ENCODE measurements at places on chromosomes 3 and 15.

DNA sequence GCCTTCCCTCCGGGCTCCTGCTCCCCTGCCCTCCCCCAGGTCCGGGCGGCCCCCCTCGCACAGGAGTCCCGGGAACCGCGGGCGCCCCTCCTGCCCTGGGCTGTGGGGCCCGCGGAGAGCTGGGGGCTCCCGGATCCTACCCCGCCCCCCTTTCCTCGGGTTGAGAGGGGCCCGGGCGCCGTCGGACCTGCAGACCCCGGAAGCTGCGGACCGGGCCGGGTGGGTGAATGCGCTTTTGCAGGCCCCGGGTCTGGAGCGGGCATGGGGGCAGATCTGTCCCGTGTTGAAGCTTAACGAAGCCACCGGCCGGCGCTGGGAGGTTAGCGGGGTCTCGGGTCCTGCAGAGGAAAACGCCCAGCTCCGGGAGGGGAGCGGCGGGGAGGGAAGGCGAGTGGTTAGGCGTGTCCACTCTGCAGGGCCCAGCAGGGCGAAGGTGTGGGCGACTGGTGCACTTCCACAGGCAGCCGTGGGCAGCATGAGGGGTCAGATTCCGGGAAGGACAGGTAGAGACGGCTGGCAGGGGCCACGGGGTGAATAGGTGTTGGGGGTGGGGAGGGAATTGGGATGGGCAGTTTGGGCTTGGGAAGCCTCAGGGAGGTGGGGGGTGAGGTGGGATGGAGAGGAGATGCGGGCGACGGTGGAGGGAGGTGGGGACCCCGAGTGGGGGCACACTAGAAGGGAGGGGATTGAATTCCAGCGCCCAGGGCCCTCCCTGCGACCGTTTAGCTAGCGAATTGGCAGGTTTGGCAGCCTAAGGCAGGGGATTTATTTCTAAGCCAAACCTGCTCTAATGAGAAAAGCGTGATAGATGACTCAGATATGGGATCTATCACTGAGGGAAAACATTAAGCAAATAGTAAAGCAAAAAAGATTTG lies 635 bp downstream of the CD276 start:
- DNase-seq = no peak

DNA sequence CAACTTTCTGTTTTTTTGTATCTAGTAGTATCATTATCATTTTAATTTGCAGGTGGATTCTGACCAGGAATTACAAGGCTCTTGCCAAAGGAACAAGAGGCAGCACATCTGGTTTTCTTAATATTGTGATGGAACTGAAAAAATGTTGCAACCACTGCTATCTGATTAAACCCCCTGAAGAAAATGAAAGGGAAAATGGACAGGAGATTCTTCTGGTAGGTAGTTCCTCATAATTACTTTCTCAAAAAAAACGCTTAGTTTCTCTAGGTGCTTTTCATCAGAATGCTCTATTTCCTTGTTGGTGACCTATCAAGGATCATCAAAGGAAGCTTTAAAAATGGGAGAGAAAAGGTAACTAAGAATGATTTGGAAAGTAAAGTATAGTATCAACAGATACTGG lies 71.6 kb downstream of the CHD2 start:
- no peak for DNase-seq

- no peak for DNase-seq
These were observed 621 bp upstream of the PARP6 start for GRCh38 chr15:72272997-72273352.

DNA sequence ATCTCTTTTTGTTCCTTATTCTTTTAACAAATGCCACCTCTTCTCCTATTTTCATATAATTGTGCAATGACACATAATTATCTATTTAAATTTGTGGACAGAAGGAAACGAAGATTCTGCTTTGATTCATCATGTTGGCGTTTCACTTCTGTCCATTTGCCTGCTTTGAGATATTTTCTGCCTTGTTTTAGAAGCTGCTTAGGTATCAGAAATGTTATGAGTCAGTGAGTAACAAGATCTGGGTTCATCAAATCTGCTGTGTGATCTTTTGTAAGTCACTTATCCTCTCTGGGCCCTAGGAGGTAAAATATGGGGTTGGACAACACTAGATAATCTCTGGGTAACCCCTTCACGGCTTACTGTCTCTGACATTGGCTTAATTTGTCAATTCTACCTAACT lies 7.3 kb upstream of the MINDY4B start:
- no peak for DNase-seq

GRCh38 chr3:114600571-114600970 lies 306.7 kb downstream of the TIGIT start:
- DNase-seq = no peak

GRCh38 chr3:46987319-46987742 lies 7.9 kb downstream of the NBEAL2 start:
- DNase-seq = no peak

GRCh38 chr15:53534105-53534839 lies 225.2 kb downstream of the WDR72 start:
- DNase-seq = no peak

DNA sequence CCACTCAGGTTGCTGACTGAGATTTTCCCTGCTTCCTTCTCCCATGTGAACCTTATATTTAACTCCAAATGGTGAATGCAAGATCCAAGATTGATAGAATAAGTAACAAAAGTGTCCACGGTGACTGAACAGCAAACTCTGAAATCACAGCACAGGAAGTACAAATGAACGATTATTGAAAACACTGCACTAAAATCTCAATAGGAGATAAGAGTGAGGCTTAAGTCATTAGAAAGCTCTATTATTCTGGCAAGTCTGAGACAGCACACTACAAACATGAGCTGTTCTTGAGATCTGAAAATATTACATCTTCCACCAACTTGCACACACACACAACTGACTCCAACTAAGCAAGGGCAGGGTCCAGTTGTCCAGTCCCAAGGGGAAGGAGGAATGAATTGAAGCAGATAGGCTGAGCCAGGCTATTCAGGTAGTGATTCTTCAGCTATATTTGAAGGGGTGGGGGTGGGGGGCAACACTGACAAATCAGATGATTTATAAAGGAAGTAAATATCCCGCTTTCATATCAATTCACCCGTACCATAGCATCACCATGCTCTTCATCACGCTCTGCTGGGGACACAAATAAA lies 2.9 kb downstream of the ZNF385D start:
- no peak for DNase-seq

DNA sequence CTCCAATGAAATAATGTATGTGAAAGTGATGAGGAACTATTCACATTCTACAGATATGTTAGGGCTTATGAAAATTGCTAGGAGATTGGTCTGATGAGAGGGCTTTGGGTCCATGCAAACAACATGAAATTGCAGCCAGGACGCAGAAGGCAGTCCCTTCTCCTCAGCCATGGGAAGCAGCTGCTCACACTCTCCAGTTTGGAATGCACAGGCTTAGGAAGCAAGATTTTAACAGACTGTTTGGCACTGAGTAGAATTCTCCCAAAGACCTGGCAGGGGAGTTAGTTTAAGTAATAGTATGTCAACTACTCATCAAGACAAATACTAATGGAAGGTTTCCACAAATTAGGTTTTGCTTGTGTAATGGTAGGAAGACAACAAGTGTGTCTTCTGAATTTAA lies 500.7 kb upstream of the ARRDC4 start:
- DNase-seq = no peak

GRCh38 chr3:43728947-43729346 lies 38.2 kb downstream of the ABHD5 start:
- no peak for DNase-seq

- DNase-seq = no peak
These were observed 74.7 kb upstream of the CMTM7 start for GRCh38 chr3:32316976-32317375.

GRCh38 chr3:109569135-109569846 lies 231.9 kb upstream of the DPPA4 start:
- no peak for DNase-seq

- no peak for DNase-seq
These were observed 8.1 kb downstream of the CAV3 start for GRCh38 chr3:8741581-8742261.

DNA sequence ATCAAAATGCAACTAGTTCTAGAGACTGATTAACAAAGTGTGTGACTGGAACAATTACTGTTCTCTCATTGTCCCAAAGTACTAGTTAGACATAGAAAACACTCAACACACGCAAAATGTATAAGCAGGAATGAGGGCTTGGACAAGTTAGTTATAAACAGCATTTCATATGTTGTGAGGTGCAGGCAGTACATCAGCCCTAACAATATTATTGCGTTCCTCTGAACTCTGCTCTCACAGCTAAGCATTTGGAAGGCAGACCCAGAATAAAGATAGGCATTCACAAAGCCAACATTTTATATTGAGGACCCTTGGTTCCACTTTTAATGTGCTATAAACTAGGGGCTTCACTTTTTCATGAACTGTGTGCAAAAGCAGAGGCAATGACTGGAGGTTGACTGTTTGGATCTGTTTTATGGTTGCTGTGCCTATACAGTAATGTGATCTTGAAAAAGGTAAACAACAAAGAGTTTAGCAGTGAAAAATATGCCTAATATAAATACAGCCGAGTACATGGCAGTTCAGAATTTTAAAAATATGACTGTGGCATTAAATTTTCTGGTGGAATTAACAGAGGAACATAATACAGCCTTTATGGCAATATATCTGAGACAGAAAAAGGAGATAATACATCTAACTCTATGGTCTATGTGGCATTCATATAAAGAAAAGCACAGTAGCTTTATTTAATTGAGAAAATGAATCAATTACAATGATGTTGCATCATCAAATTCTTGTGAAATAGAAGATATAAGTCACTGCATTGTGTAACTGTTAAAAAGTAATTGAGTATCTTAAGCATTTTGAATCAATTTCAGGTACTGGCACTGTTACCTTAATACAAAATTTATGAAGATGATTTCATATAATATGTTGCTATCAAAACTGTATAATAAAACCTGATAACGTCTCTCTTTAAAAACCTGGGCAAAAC lies 80.0 kb upstream of the SKOR1 start:
- DNase-seq = no peak

- no peak for DNase-seq
These were observed 73.2 kb upstream of the GK5 start for GRCh38 chr3:142298626-142299025.

GRCh38 chr3:127889976-127890650 lies 24.9 kb upstream of the KBTBD12 start:
- no peak for DNase-seq

DNA sequence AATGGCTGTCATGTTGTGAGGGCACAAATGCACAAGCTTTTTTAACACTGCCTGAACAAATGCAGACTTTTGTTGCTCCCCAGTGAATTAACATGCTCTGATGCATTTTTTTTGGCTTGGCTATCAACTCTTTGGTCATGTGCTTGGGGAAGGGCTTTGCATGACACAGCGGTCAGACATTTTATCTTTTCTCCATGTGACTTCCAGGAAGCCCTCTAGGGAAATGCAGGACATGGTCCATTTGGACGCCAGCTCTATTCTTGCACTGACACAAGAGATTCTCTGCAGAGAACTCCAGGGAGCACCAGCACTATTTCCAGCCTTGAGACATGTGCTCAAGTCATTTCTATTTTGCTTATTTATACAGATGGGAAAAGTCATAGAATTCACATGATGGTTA lies 46.2 kb downstream of the NEK11 start:
- DNase-seq = no peak

DNA sequence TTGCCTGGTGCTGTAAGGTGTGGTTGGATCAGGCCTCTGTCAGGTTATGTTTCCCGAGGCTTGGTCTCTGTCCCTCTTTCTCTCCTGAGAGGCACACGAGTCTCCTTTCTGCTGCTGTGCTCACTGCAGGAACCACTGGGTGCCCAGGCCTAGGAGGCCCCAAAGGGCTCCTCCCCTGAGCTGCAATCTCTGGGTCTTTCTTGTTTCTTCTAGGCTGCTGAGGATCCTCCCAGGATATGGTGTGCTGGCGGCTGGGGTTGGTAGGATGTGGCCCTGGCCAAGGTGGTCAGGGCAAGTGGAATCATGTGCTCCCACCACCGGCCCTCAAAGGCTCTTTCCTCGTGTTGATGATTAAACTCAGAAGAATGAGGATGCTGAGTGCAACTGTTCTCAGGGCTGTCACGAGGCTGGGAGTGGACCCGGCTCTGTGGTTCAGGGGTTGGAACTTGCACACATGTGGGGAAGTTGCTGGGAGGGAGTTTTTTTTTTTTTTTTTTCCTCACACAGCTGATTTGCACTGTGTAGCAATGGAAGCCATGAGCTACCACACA lies 43.6 kb upstream of the CTSH start:
- no peak for DNase-seq

DNA sequence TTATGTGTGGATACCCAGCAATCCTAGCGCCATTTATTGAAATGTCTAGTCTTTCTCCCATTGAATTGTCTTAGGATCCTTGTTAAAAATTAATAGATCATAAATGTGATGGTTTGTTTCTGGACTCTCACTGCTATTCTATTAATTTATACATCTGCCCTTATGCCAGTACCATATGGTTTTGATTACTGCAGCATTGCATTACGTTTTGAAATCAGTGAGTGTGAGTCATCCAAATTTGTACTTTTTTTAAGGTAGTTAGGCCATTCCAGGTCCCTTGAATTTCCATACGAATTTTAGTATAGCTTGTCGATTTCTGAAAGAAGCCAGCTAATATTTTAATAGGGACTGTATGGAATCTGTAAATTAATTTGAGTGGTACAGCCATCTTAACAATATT lies 648.6 kb upstream of the ZNF385D start:
- DNase-seq = no peak

GRCh38 chr15:62989366-62990055 lies 53.0 kb upstream of the TPM1 start:
- no peak for DNase-seq

- no peak for DNase-seq
These were observed 59.3 kb upstream of the OSTN start for GRCh38 chr3:191139736-191140135.

GRCh38 chr3:172148241-172148640 lies 108.9 kb downstream of the FNDC3B start:
- DNase-seq = no peak

DNA sequence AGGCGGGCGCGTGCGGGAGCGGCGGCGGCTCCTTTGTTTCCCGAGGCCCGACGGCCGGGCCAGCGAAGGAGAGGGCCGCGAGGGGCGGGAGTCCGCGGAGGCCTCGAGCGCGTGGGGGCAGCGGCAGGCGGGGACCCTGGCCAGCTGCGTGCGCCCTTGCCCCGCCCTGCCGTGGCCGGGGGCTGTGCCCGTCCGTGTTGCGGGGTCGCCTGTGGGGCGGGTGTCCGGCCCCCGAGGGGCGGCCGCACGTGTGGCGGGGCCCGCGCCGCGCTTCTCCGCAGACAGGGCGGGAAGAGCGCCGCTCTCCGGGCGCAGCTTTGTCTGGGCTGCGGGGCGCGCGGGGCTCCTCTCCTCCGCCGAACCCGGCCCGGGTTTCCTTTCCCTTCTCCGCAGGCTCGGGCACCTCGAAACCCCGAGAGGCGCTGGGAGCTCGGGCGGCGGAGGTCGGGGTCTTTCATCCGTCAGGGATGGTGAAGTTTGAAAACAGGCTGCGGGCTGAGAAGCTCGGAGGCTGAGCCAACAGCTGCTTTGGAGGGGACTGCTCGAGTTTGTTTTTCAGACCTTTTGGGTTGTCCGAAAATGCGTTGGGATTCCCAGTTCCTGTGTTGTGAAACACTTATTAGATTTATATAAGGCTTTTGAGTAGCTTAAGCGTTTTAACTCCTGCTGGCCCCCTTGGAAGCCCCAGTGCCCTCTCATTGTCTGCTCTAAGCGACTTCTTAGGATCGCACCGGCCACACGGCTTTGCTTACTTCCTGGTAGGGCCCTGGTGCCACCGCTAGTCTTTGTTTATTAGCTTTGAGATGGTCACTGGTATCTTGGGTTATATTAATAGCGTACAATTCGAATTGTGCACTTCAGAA lies 817 bp downstream of the USP3 start:
- DNase-seq = peak; percentile 51

GRCh38 chr3:28947061-28947460 lies 333.8 kb upstream of the RBMS3 start:
- no peak for DNase-seq
